ENCODE measurements at places on chromosomes 3 and 15.

DNA sequence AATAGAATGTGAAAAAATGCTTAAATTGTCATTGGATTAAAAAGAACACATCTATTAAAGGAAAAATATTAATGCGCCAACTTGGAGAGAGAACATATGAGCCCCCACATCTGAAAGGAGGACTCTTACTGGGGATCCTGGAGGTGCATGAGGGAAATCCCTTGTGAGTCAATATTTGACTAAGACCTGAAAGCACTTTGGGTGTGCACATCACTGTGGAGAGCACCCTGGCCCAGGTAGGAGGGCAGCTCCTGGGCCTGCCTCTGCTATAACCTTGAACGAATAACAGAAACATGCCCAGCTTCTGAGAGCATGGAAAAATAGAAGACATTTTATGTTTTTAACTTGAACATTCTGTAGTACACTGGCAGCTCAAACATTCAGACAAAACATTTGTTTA is 199.8 kb downstream of the GAP43 start:
- DNase-seq, result no peak

- DNase-seq, result no peak
Observed at GRCh38 chr3:124409650-124410275, 320.5 kb upstream of the UMPS start.

DNA sequence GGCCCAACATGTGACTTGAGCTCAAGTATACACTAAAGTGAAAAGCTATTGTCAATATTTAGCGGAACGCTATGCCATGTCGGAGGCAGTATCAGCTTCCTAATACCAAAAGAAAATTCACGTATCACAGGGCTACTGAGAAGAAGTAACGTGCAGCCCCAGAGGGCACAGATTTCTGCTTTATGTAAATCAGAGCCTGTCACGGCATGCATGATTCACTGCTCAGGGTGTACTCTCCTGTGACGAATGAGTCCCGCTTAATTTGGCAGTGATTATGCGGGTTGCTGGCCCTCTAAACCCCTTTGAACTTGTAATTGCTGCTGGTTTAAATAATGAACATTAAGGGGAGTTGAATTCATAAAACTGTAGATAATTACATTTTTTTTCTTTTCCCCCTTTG is 85.3 kb downstream of the MEIS2 start:
- DNase-seq, result no peak

DNA sequence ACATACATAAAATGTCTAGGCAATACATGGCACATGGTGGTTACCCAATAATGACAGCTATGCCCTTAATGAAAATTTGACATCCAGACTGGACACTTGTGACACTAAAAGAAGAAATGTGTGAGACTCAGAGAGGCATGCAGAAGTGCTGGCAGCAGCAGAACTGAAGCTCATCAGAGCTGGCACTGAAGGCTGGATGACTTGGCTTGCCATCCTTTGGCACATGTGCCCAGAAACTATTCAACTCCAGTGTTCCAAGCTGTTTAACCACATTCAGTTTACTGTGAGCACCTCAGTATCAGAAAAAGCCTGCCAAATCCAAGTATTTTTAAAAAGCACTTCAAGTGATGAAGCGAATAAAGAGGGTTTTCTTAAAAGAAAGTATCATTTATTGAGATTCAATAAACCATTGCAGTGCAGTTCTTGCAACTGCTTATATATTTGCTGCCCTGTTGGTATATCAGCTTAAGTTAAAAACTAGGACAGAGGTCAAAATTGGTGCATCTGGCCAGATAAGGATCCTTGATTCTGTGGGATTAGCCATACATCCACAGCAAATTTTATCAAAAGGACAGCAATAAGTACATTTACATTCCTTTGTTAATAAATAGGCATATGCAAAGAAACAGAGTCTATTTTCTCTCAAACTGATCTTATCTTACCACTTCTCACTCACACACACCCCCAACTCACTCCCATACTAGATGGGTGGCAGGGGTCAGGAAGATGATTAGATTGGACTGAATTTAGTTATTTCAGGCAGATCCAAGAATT is 15.8 kb downstream of the IGSF11 start:
- DNase-seq, result no peak

DNA sequence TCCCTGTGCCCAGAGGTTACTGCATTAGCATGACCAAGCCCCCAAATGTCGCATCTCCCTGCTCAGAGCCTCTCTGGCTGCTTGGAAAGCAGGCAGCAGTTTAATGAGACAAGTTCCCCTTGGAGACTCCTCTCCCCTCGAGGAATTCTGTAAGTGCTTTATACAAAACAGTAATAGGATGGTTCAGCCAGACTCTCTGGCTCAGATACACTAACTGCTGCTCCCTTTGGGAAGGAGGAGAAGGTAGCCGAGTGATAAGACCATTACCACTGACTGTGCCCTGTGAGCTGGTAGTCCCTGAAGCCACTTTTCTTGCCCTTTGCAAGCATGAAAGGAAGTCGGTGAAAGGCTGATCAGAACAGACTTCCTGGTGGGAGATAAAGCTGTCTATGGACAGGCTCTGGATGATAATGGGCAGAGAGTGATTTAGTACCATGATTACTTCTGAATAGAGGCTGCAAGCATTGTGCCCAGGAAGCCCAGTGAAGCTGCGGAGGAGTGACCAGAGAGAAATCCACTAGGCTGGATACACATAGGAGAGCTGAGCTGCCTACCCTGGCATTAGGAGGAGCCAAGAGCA is 100.8 kb downstream of the SEMA6D start:
- no peak for DNase-seq

DNA sequence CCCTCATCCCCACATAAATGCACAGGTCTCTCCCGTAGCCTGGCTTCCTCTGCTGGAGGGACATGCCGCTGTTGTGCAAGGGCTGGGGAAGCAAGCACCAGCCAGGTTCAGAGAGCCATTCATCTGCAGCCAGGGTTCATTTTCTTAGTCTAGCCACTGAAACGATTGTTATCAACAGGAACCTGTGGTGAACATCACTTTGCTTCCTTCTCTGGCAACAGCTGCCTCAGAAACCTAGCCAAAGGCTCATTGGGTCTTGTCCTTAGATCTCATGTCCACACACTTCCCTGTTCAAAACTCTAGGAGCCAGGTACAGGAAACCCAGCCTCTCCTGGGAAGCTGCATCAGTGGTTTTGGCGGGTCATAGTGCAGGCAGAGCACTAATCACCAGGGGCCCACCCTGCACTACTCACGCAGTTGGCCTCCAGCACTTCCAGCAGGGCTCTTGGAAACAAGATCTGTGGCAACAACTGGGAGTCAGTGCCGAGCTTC is 47.0 kb downstream of the OXNAD1 start:
- DNase-seq, result no peak

- DNase-seq, result no peak
Observed at GRCh38 chr15:79431636-79432344, at the start of gene MINAR1. MINAR1 (plus strand) TSS chr15:79432336; CDS start chr15:79456148, 23,812 bp downstream.

GRCh38 chr3:117252651-117253050 is 543.1 kb downstream of the TUSC7 start:
- DNase-seq, result no peak

DNA sequence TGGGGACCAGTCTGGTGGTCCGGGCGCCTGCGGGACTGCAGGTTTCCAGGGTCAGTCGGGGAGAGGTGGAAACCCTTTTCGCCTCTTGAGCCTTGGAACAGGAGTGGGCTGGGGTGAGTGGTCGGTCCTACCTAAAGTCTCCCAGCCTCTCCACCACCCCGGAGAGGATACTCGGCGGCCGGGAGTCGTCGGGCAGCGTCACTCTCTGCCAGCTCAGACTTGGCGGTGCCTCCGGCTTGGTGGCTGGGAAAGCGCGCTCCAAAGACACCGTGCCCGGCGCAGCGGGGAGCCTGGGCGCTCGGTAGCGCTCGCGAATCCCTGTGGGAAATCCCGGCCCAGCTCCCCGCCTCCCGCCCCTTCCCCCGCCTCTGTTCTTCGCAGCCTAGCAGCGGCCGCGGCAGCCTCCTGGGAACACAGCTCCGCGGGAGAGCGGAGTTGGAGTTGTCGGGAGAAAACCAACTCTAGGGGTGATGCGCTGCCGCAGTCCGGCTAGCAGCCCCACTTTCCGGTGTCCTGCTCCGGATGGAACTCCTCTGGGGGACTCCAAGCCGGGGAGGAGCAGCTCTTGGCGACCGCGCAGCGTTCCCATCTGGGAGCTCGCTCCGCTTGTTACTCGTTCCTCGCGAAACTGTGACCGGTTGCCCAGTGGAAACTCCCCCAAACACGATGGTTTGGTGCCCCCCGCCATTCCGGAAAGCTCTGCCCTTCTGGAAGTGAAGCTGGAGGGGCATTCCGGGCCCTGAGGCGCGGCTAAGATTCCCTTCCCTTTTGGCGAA is 1.4 kb downstream of the EPHB1 start:
- no peak for DNase-seq

GRCh38 chr3:71532639-71533395 is 50.7 kb downstream of the FOXP1 start:
- no peak for DNase-seq

DNA sequence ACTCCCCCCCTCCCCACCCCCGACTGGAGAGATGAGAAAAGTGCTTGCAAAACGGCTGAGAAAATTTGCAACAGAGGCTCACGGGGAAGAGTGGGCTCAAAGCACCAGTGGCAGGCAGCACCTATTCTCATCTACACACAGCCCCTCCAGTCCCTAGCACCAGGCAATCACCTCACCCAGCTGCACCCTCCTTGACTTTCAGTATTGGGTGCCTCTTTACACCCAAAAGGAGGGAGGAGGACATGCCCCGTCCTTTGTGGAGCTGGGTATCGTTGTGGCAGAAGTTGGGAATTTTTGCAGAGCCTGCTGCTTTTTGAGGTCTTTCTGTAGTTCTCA is 182.8 kb upstream of the TOPAZ1 start:
- no peak for DNase-seq

- DNase-seq, result no peak
Observed at GRCh38 chr3:118900737-118901525, 133.7 kb downstream of the IGSF11 start.

- DNase-seq, result no peak
Observed at GRCh38 chr3:59878038-59878427, 828.2 kb upstream of the CFAP20DC start.

DNA sequence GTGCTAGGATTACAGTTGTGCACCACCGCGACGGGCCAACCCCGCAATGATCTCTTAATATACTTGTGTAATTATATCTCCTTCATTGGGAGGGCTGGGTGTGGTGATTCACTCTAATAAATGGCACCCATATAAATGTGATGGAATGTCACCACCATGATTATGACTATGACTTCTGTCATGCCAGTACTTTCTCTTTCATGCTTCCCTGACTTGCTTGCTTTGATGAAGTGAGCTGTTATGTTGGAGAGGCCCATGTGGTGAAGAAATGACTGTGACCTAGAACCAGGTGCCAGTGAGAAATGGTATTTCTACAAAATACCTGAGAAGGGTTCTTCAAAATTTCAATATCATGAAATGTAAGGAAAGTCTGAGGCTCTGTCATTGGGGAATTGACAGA is 24.4 kb upstream of the TP63 start:
- no peak for DNase-seq

DNA sequence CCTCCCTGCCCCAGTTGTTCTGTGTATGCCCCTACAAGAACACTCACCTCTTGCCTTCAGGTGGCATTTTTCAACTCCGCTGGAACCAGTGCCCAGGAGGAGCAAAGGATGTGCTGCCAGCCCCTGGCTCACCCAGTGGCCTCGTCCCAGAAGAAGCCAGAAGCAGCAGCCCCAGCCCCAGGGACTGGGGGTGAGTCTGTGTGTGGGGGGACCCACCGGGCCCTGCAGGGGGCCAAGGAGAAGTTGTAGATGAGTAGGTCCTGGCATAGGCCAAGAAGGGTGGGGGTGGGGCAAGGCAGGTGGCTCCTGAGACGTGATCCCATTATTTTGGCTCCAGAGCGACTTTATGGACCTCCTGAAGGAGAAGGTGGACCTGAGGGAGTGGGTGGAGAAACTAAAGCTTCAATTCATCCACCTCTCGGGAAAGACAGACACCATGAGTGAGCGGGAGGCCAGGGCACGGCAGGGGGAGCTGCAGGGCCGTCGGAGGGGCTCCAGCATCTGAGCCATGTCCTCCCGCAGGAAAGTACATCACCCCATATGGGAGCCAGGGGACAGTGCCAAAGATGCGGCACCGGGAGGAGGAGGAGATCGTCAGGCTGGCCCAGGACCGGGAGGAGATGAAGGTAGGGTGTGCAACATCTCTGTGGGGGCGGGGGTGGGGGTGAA is 29.3 kb downstream of the NGRN start:
- no peak for DNase-seq

- no peak for DNase-seq
Observed at GRCh38 chr3:159886050-159886449, 102.6 kb upstream of the IL12A start.

GRCh38 chr15:67937153-67937761 is 97.4 kb upstream of the RNU6-1 start:
- no peak for DNase-seq

- no peak for DNase-seq
Observed at GRCh38 chr3:48187579-48188265, 495 bp downstream of the CDC25A start.

GRCh38 chr15:40092979-40093869 is 15.5 kb downstream of the BMF start:
- no peak for DNase-seq

DNA sequence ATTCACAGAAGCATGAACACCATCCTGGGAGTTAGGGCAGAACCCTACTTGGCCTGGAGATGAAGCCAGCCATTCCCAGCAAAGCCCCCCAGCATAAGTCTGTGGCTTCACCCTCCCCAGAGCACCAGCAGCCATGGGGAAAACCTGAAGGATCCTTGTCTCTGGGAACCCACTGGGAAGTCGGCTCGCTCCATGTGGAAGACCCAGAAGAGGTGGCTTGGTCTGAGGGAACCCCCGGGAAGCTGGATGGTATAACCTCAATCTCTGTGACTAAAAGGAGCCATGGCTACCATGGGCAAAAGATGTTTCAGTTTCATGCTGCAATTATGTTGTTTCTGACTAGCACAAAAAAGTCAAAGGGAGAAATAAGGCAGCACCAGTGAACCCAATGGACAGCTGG is 11.8 kb upstream of the RPUSD3 start:
- DNase-seq, result no peak

- DNase-seq, result no peak
Observed at GRCh38 chr3:115401298-115401697, 222.0 kb upstream of the GAP43 start.

DNA sequence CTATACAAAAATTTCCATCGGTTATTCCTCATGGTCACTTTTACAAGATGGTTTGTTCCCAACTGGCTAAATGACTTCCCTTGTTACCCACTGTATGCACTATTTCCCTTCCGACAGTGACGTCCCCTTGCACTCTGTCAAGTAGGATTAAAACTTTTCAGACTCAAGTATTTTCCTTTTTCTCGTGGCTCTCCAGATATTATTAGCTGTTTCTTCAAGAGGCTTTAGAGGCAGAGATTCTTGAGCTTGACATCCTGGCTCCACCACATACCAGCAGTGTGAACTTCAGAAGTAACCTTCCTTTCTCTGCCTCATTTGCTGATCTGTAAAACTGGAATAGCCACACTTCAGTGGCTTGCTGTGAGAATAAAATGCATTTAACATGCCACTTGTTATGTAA is 14.0 kb downstream of the CSNK1G1 start:
- DNase-seq, result no peak

- DNase-seq, result no peak
Observed at GRCh38 chr15:39275066-39275465, 305.8 kb upstream of the THBS1 start.

GRCh38 chr3:187616307-187616972 is 53.8 kb downstream of the SST start:
- peak; percentile 39 for DNase-seq

Measured in stimulated activated CD8-positive, alpha-beta memory T cell treated with anti-CD3 and anti-CD28 coated beads, Interleukin-7, amount 100 ng/mL, for 48 hours (primary cell).